ENCODE measurements at places on chromosomes 1 and 21. TPM values are rescaled to one million over a fixed set of nuclear protein-coding genes. Genes with fewer than 3 reads are reported as not detected.

DNA sequence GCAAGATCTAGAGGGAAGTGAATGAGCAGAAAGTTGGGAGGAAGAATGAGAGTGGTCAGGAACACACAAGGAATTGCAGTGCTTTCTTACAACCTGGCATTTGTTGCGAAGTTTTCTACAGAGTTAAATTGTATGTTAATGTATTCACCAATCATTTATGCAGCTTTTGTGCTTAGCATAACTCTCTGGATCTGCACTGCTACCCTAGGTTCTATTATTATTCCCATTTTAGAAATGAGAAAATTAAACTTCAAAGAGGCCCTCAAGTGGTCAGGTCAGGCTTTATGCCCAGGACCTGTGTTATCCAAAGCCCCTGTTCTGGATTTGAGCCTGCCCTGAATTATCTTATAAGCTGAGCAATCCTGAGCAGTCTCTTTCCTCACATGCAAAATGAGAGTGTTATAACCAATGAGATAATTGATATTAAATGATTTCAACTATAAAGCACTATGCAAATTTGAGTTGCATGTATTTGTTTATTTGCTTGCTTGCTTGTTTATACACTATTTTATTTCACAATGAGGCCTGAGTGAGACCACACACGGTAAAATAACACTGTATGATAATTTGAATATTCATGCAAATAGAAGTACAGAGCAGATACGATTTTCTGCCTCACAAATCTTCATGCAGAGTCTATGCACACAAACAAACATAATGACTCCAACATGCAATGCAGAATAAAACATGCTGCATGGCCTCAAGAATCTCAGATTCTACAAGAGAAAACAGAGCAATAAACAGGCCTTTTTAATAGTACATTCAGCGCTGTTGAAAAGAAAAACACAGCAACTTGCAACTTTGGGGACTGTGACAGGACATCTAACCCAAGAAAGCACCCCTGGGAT lies 323.0 kb downstream of the PLPP3 start:
- no peaks in the 10 kb centered on the region for H3K27me3 ChIP-seq
- H3K4me3 ChIP-seq: no peak overlapping the region
- H3K36me3 ChIP-seq: no peaks in the 10 kb centered on the region
- H3K4me1 ChIP-seq: no peaks in the 10 kb centered on the region
- no peak overlapping the region for H3K27ac ChIP-seq

DNA sequence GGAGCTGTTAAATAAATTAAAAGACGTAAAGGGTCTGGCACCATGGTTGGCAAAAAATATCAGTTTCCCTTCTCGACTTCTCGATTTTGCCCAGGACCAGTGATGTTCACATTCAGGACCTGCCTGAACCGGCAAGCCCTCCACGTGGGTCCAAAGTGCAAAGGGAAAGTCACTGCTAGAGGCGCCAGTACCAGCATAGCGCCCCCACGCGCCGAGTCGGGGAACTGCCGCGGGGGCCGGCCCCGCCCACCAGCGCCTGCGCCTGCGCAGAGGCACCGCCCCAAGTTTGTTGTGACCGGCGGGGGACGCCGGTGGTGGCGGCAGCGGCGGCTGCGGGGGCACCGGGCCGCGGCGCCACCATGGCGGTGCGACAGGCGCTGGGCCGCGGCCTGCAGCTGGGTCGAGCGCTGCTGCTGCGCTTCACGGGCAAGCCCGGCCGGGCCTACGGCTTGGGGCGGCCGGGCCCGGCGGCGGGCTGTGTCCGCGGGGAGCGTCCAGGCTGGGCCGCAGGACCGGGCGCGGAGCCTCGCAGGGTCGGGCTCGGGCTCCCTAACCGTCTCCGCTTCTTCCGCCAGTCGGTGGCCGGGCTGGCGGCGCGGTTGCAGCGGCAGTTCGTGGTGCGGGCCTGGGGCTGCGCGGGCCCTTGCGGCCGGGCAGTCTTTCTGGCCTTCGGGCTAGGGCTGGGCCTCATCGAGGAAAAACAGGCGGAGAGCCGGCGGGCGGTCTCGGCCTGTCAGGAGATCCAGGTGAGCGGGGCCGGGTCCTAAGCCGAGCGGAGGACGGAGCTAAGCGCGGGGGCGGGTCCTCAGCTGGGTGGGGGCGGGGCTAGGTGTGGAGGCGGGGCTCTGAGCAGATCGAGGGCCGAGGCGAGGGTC lies at the start of gene PINK1:
Gene PINK1, plus strand, starts transcription at position 269 of the 875 bp plus-strand sequence. Its CDS starts 91 bp downstream, at position 360.
- H3K4me3 ChIP-seq: peak within 1 kb of the TSS; percentile 81
- H3K4me1 ChIP-seq: peaks cover 12% of the 10 kb centered on the region
- peak within 1 kb of the TSS; percentile 42 for H3K27ac ChIP-seq
- peak; percentile 89 for DNase-seq
- H3K36me3 ChIP-seq: no peaks in the 10 kb centered on the region
- no peaks in the 10 kb centered on the region for H3K27me3 ChIP-seq

- H3K27me3 ChIP-seq: no peaks in the 10 kb centered on the region
- H3K36me3 ChIP-seq: peaks cover 67% of the 10 kb centered on the region
- peaks cover 53% of the 10 kb centered on the region for H3K4me1 ChIP-seq
- peak overlapping the region; percentile 77 for H3K27ac ChIP-seq
- H3K4me3 ChIP-seq: no peak overlapping the region
Observed at GRCh38 chr21:43874085-43874805, 9.2 kb downstream of the AGPAT3 start.

GRCh38 chr1:229032375-229032774 lies 238.5 kb upstream of the RAB4A start:
- no peak overlapping the region for H3K4me3 ChIP-seq
- H3K36me3 ChIP-seq: no peaks in the 10 kb centered on the region
- H3K4me1 ChIP-seq: peaks cover 5% of the 10 kb centered on the region
- DNase-seq: no peak

GRCh38 chr1:208089149-208089548 lies 155.0 kb downstream of the PLXNA2 start:
- no peaks in the 10 kb centered on the region for H3K27me3 ChIP-seq
- no peak for DNase-seq
- no peak overlapping the region for H3K4me3 ChIP-seq
- peaks cover 30% of the 10 kb centered on the region for H3K4me1 ChIP-seq
- no peak overlapping the region for H3K27ac ChIP-seq

GRCh38 chr1:204616641-204617040 lies 68.9 kb downstream of the LRRN2 start:
- H3K27me3 ChIP-seq: no peaks in the 10 kb centered on the region
- no peak overlapping the region for H3K27ac ChIP-seq
- H3K36me3 ChIP-seq: no peaks in the 10 kb centered on the region
- no peaks in the 10 kb centered on the region for H3K4me1 ChIP-seq
- no peak overlapping the region for H3K4me3 ChIP-seq

DNA sequence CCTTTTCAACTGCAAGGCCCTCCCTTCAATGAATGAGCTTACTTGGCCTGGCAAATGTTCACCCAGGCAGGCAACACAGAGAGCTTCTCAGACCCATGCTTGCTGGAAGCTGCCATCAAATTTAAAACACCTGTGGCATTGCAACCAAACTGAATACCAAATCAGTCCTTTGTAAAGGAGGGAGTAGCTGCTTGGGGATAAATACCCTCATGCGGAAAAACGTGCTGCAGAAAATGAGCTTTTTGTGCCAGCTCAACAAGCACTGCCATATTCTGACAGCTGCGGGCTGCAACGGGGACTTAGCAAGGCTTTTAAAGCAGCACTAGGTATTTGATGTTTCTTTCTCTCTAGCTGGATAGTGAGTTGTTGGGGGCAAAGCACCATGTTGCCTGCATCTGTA lies 119.7 kb downstream of the PLPPR4 start:
- no peak for DNase-seq

- no peak for DNase-seq
- no peaks in the 10 kb centered on the region for H3K4me1 ChIP-seq
- no peak overlapping the region for H3K4me3 ChIP-seq
- H3K27ac ChIP-seq: no peak overlapping the region
- H3K27me3 ChIP-seq: peaks cover 9% of the 10 kb centered on the region
Observed at GRCh38 chr1:30413111-30413440, 310.3 kb downstream of the MATN1 start.

DNA sequence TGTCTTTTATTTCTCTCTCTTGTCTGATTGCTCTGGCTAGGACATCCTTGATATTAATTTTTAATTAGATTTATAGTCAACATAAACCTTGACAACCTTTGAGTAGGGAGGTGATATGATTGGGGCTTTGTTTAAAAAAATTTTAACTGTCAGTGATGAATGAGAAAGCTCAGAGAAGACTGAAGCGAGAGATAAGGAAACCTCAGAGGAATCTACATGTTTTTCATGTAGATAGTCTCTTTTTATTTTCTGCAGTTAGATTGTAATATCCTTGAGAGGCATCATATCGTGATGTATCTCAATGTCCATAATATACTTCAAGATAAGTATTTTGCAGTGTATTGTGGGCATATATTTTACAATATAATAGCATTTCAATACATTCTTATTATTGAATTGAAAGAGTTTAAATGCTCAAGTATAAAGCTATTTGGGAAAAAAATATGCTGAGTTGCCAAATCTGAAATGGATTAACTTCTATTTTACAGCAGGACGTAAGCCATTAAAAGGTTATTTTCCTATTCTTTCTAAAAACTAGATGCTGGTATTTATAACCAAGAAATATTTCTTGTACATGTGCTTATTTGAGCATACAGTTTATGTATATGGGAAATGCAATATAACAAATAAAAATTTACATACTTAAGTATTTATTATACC lies 802.4 kb upstream of the ADGRL4 start:
- no peak overlapping the region for H3K27ac ChIP-seq
- H3K27me3 ChIP-seq: no peaks in the 10 kb centered on the region
- no peak for DNase-seq
- H3K4me3 ChIP-seq: no peak overlapping the region
- no peaks in the 10 kb centered on the region for H3K4me1 ChIP-seq

DNA sequence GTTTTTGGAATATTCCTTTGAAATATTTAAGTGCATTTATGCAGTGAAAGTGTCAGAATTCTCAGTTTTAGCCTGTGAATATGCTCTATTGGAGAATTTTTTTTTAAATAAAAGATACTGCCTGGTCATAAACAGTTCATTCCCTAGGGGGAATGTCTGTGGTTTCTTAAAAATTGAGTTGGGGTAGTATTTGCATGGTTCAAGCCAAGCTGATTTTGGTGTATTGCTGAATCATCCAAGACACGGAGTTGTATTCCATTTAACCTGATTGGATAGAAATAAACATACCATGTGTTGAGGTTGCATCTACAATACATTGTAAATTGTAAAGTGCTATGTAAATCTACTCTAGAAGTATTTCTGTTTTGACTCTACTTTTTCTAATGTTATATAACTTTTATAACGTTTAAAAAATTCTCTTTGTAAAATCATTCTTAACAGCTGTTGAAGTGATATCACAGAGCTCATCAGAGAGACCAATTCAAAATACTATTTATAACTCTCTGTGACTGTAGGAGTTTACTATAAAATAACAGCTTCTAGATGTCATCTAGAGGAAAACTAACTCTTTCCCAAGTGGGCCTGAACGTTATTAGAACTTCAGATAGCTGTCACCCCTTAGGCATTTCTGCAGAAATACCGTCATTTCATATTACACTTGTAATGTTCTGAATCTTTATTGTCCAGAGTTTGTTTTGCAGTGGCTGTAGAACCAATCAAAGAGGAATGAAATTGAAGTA lies 199.1 kb downstream of the USP25 start:
- no peaks in the 10 kb centered on the region for H3K4me1 ChIP-seq
- H3K36me3 ChIP-seq: no peaks in the 10 kb centered on the region
- no peaks in the 10 kb centered on the region for H3K27me3 ChIP-seq
- H3K27ac ChIP-seq: no peak overlapping the region

DNA sequence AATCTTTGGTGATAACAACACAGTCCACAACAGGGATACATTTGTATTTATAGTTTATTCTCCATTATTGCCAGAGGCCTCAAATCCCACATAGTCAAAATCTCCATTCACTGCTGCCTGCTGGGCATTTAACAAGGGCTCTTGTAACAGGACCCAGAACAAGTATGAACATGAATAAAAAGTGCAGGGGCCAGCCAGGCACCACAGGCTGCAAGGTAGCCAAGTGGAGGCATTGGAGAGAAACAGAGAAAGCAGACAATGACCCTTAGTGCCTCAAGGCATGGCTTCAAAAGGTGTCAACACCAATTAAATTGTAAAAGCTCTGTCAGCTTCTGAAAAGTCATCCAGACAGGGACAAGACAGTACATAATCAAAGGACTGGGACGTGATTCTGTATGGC lies 116.8 kb downstream of the ATP6V1G3 start:
- H3K4me3 ChIP-seq: no peak overlapping the region
- no peaks in the 10 kb centered on the region for H3K36me3 ChIP-seq

DNA sequence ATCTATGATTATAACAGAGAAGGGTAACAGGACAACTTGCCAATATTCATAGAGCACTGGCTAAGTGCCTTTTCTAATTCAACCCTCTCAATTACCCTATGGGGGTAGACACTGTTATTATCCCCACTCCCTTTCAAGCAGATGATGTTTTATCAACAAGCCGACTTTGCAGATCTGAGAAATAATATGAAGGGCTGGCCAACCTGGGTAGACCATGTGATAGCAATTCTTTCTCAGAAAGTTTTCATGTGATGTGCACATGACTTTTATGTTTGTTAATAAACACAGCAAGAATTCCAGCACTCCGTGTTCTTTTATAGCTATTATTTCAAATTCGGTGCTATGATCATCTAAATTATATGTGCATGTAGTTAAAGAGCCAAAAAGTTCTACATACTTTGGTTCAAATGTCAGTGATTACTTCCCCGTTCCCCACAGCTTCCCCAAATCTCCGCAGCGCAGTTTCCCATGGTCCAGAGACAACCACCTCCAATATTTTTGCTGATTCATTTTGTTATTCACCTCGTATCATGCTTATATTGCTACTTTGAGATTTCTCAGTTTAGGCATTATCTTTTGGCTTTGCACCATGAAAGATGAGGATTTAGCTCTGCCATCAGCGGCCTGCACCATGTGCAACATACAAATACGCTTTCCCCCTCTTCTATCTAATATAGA lies 96.7 kb upstream of the GADD45A start:
- no peaks in the 10 kb centered on the region for H3K36me3 ChIP-seq
- DNase-seq: no peak
- no peaks in the 10 kb centered on the region for H3K4me1 ChIP-seq
- peaks cover 4% of the 10 kb centered on the region for H3K27me3 ChIP-seq
- no peak overlapping the region for H3K27ac ChIP-seq

GRCh38 chr1:38915352-38915948 lies 26.2 kb downstream of the RHBDL2 start:
- H3K4me1 ChIP-seq: peaks cover 6% of the 10 kb centered on the region
- no peaks in the 10 kb centered on the region for H3K36me3 ChIP-seq
- DNase-seq: peak; percentile 8
- no peak overlapping the region for H3K27ac ChIP-seq

DNA sequence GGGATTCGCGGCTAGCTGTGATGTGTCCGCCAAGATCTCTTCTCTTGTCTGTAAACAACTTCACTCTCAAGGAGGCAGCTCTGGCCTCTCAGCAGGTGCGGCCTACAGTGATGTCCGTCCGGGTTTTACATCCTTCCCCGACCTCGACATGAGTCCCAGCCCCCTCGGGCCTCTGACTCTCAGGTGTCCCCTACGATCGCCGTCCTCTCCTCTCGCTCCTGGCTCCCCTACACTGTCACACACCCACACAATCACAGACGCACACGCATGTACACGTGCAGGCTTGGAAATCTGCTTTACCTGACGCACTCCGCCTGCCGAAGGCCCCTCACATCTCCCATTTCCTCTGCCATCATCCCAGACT lies 797 bp upstream of the RSPH1 start:
- no peak for DNase-seq
- H3K4me3 ChIP-seq: peak overlapping the region; percentile 86

IGSF9 gene
- total RNA-seq: 0.08 TPM

FCAMR gene
- not detected for total RNA-seq

PDE4B gene
- 22.3 TPM for total RNA-seq

ASPM gene
- 31.4 TPM for total RNA-seq

AK2 gene
- total RNA-seq: 389 TPM

TLR5 gene
- total RNA-seq: 0.19 TPM

CACNA1E gene
- total RNA-seq: not detected

CDCA8 gene
- total RNA-seq: 61.9 TPM

HTR6 gene
- not detected for total RNA-seq
